Fibroblast of lung (primary cell): ENCODE measurements at places on chromosomes 7 and 10. TPM values are rescaled to one million over a fixed set of nuclear protein-coding genes. Genes with fewer than 3 reads are reported as not detected.

The TSPAN12 gene
- 1.5 and 1.7 TPM in 2 replicates for total RNA-seq

The CUZD1 gene
- total RNA-seq, result 0.50 and 0.51 TPM in 2 replicates

The OPN1SW gene
- total RNA-seq, result not detected in 2 replicates

The ZNF503 gene
- 7.1 and 8.2 TPM in 2 replicates for total RNA-seq

The AGBL3 gene
- 1.3 TPM in 2 replicates for total RNA-seq

The KCP gene
- 0.50 and 0.77 TPM in 2 replicates for total RNA-seq

The CAV1 gene
- total RNA-seq, result 174 and 461 TPM in 2 replicates

The TAS2R3 gene
- total RNA-seq, result 1.3 and 2.8 TPM in 2 replicates

The GATA3 gene
- not detected in 2 replicates for total RNA-seq

The AKR1E2 gene
- 5.6 and 11.7 TPM in 2 replicates for total RNA-seq

The CYP3A4 gene
- 0.17 TPM in 1 of 2 replicates, not detected in the other for total RNA-seq

The MYL10 gene
- total RNA-seq, result not detected in 2 replicates

The CPED1 gene
- total RNA-seq, result 84.0 and 196 TPM in 2 replicates

The FAM25G gene
- not detected in 2 replicates for total RNA-seq

The HACD1 gene
- total RNA-seq, result 23.1 and 37.7 TPM in 2 replicates

The ADCYAP1R1 gene
- not detected in 2 replicates for total RNA-seq

The CYP2C8 gene
- 0.17 TPM in 1 of 2 replicates, not detected in the other for total RNA-seq

The CLDN4 gene
- under 0.01 and 0.26 TPM in 2 replicates for total RNA-seq

The PCLO gene
- total RNA-seq, result 0.17 TPM in 1 of 2 replicates, not detected in the other

The MPP7 gene
- total RNA-seq, result 0.51 and 0.99 TPM in 2 replicates

The SMARCD3 gene
- 23.8 and 27.0 TPM in 2 replicates for total RNA-seq

The COL26A1 gene
- total RNA-seq, result not detected in 2 replicates

The ZNF12 gene
- total RNA-seq, result 17.8 and 19.0 TPM in 2 replicates

The LEP gene
- 0.26 and 2.8 TPM in 2 replicates for total RNA-seq

The CRHR2 gene
- total RNA-seq, result not detected in 2 replicates

The TUBAL3 gene
- not detected in 2 replicates for total RNA-seq

The TRIM73 gene
- total RNA-seq, result 0.51 and 1.3 TPM in 2 replicates

The C10orf53 gene
- not detected in 2 replicates for total RNA-seq

The LRRN3 gene
- 0.26 and 1.8 TPM in 2 replicates for total RNA-seq

The CRTAC1 gene
- not detected in 2 replicates for total RNA-seq

The ZNF783 gene
- 8.7 and 11.4 TPM in 2 replicates for total RNA-seq

The SPACDR gene
- total RNA-seq, result under 0.01 and 0.50 TPM in 2 replicates
